ENCODE measurements at places on chromosomes 5 and 9. TPM values are rescaled to one million over a fixed set of nuclear protein-coding genes. Genes with fewer than 3 reads are reported as not detected.

SLC6A18 gene
- not detected for total RNA-seq

STKLD1 gene
- 1.4 TPM for total RNA-seq

FAM200C gene
- 11.9 TPM for total RNA-seq

PCDHA1 gene
- total RNA-seq = 0.04 TPM

HCN1 gene
- 1.3 TPM for total RNA-seq

FAM221B gene
- not detected for total RNA-seq

SMIM33 gene
- not detected for total RNA-seq

DNA sequence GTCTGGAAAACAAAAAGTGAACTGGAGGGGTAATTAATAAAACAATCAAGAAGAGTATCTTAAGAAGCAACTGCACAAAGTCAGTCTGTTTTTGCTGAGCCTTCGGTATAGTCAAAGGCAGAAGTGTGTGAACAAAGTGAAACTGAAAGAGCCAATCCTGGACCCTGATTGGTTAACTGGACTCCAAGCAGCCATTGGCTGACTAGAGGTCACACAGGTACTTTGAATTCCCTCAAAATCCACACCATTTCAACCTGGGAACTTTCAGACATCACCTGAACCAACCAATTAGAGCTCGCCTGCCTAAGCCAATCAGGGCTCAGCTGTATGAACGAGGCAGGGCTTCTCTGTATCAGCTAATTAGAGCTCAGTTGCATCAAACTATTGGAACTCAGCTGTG is 286.7 kb downstream of the TLE4 start:
- DNase-seq = peak; percentile 15

DNA sequence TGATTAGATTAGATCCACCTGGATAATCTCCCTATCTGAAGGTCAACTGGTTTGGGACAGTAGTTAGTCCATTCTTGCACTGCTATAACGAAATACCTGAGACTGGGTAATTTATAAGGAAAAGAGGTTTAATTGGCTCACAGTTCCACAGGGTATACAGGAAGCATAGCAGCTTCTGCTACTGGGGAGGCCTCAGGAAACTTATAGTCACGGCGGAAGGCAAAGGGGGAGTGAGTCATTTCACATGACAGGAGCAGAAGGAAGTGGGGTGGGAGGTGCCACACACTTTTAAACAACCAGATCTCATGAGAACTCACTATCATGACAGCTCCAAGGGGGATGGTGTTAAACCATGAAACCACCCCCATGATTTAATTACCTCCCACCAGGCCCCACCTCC is 9.9 kb downstream of the C9orf40 start:
- no peak for DNase-seq

- DNase-seq = no peak
These were observed 20.6 kb upstream of the CAST start for GRCh38 chr5:96641368-96642280.

- no peak for DNase-seq
These were observed 1109.0 kb upstream of the ACO1 start for GRCh38 chr9:31275419-31275818.

DNA sequence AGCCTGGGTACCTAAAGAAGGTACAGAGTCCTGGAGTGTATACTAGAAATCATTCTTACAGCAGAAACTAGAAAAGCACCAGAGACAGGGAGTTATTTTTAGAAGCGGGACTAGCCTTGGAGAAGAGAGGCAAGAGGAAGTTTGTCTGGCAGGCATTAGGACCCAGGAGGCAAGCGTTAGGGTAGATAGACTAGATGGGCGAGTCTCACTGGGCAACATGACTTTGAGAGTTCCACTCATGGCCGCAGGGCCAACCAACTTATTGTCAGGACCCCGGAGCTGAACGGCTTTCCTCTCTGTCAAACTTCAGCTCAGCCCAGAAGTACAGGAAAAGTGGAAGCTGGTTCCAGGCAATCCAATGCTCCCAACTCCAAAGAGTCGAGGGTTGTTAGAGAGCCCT is 34.1 kb upstream of the NPR3 start:
- DNase-seq = no peak

DNA sequence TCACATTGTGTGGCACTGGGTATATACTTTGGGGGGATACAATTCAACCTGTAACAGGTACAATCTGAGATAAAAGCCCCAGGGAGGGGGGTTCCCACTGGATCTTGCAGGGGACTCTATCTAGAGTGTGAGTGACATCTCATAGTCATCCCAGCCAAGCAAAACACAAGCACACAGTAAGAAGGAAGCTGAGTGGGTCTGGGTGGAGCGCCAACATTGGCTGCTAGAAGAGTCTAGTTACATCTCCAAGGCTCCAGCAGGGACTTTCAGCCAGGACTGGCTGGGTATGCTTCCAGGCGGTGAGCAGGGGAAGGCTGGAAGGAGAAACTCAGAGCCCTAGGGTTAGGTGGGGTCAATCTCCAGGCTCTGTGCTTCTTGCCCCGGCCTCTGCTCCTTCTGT is 53.0 kb downstream of the IL31RA start:
- DNase-seq = peak; percentile 40

Measured in muscle of leg (tissue), 16 donors.